ENCODE measurements at places on chromosomes 5 and 9. TPM values are rescaled to one million over a fixed set of nuclear protein-coding genes. Genes with fewer than 3 reads are reported as not detected.

Gene TICAM2
- total RNA-seq: 6.4 TPM

Gene FAM193B
- total RNA-seq: 11.8 TPM

Gene SPATA31A3
- not detected for total RNA-seq

Gene HRCT1
- not detected for total RNA-seq

Gene CTSV
- 9.1 TPM for total RNA-seq

Gene WNK2
- total RNA-seq: not detected

Gene COL23A1
- total RNA-seq: 0.39 TPM

Gene NCBP1
- 47.4 TPM for total RNA-seq

Gene ALDH1A1
- total RNA-seq: not detected

Gene PDLIM4
- total RNA-seq: 0.48 TPM
